ENCODE measurements at places on chromosomes 4 and X. TPM values are rescaled to one million over a fixed set of nuclear protein-coding genes. Genes with fewer than 3 reads are reported as not detected.

The RRH gene
- total RNA-seq: not detected

The L1CAM gene
- 3.7 TPM for total RNA-seq

The GPC3 gene
- total RNA-seq: 0.19 TPM

The GABRB1 gene
- total RNA-seq: 3.1 TPM

The TBX22 gene
- total RNA-seq: not detected

The CLDN34 gene
- total RNA-seq: not detected

The AKAP4 gene
- total RNA-seq: not detected

The OPN1LW gene
- total RNA-seq: not detected

The CYLC1 gene
- not detected for total RNA-seq

The CXCL6 gene
- 349 TPM for total RNA-seq

The AKAP14 gene
- total RNA-seq: not detected

The STPG2 gene
- total RNA-seq: 0.56 TPM

The DNAAF6 gene
- total RNA-seq: not detected

The CYSLTR1 gene
- total RNA-seq: not detected

The SLC10A4 gene
- total RNA-seq: 0.28 TPM

The KLHL34 gene
- total RNA-seq: under 0.01 TPM

The APOO gene
- 14.6 TPM for total RNA-seq

The IL2 gene
- not detected for total RNA-seq

The TENM3 gene
- total RNA-seq: 4.8 TPM

The TCEAL6 gene
- total RNA-seq: not detected
